Foreskin melanocyte (primary cell): ENCODE measurements at places on chromosomes 4 and X.

DNA sequence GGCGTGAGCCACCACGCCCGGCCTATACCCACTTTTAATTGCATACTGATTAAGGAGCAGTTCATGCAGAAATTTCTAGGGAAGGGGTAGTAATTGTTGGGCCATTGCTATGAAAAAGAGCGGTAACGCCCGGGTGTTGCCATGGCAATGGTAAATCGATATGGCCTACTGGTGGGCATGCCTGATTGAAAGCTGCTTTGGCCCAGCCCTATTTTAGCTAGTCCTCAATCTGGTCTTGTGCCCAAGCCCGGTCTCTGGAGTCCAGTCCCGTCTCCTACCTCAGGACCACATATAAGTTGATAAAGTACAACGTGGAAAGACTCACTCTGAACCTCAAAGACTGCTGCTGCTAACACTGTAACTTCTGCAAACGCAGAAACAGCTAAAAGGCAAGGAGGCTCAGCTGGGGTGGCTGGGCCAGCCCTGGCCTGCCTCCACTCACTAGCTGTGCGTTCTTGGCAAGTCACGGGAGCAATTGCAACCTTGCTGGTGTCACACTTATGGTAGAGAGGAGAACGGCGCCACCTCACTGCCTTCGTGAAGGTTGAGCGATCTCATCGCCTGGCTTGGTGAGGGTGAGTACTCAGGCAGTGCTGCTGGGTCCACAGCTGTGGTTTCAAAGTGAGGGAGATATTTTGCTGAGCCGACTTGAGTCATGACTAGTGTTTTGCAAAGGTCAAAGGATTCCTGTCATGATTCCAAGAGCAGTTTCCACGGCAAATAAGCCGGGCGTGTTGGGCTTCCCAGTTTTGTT lies 57.0 kb upstream of the GRPEL1 start:
- DNase-seq, result no peak

DNA sequence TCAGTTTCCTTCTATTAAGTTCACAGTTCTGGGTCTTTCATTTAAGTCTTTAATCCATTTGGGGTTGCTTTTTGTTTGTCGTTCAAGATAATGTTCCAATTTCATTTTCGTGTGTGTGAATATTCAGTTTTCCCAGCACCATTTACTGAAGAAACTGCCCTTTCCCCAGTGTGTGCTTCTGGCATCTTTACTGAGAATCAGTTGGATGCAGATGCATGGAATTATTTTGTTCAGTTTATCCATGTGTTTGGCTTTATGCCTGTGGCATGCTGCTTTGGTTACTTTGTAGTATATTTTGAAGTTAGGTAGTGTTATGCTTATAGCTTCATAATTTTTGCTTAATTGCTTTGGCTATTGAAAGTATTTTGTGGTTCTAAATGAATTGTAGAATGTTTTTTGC lies 163.8 kb upstream of the HDX start:
- DNase-seq, result no peak

- DNase-seq, result no peak
Measured at GRCh38 chr4:72446353-72447055, 122.5 kb downstream of the ADAMTS3 start.

DNA sequence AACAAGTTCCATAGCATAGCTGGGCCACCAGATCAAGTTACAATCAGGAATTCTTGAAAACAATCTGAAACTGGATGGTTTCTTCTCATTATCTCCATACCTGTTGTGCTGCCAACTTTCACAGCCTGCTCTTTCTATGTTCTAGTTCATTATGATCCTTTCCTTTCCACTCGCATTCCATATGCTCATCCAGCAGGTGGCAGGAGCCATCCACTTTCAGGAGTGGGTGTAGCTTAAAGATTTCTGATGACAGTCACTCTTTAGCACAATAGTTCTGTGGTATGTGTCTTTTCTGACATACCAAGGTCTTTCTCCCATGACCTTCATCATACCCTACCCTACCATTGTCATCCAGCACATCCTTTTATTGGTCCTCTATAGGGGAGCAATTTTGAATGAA lies 46.4 kb downstream of the PAGE2 start:
- DNase-seq, result no peak

DNA sequence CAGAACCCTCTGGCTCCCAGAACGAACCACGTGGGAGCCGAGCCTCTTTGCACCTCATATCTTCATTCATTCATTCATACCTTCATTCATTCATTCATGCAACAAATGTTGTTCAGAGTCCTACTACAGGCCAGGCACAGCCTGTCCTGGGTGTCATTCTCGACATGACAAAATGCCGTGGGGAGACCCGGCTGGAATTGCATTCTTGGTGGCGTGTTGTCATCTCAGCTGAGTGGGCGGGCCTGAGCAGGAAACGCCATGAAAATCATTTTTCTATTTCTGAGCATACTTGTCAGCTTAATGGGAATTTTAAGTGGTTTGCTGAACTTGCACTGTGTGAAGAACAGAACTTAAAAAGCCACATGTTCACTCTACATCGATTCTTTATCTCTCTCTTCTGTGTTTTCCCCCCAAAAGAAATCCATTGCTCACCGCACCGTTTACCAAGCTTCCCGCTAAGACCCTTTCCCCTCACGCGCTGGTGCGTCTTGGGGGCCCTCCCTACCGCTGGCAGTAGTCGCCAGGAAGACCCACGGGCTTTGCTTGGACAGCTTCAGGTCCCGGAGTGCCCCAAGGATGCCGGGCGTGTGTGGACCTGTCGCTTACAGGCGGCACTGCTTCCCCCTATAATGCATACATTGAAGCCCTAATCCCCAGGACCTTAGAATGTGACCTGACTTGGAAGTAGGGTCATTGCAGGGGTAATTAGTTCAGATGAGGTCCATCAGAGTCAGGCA lies 41.6 kb upstream of the HMX1 start:
- DNase-seq, result no peak

DNA sequence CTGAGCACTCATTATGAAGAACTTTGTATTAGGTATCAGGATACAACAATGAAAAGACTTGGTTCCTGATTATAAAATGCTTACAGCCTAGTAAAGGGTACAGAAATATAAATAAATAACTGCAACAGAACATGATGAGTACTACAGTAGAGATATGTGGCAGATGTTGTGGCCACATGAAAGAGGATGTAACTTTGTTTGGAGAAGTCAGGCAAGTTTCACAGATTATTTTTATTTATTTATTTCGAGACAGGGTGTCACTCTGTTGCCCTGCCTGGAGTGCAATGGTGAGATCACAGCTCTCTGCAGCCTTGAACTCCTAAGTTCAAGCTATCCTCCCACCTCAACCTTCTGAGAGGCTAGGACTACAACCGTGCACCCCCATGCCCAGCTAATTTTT lies 15.8 kb upstream of the UBE2K start:
- no peak for DNase-seq

GRCh38 chr4:4217113-4217512 lies 9.6 kb downstream of the OTOP1 start:
- no peak for DNase-seq

GRCh38 chr4:39354254-39354552 lies 12.0 kb downstream of the RFC1 start:
- no peak for DNase-seq

DNA sequence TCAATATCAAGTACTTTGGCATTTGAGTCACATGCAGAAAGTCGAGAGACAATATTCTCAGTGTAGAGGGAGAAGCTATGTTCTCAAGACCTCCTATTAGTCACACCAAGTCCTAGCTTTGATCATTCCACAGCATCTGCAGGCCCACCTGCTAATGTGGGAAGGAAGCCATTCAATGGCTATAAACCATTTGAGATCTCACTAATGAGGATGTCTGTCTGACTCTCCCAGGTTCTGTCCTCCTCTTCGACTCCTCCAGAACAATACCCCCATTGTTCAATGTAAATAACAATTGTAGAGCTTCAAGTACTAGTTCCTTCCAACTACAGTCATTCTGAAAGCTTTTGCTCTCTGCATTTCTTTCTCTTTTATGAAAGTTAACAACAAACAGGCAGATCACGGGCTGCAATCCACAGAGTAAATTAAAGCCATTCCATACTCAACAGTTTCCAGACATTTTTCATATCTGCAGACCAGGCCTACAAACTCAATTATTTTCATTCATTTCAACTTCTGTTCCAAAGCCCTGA lies 140.2 kb upstream of the EDNRA start:
- DNase-seq, result peak; percentile 67

- DNase-seq, result no peak
Measured at GRCh38 chr4:110623718-110624397, 981 bp upstream of the PITX2 start.

DNA sequence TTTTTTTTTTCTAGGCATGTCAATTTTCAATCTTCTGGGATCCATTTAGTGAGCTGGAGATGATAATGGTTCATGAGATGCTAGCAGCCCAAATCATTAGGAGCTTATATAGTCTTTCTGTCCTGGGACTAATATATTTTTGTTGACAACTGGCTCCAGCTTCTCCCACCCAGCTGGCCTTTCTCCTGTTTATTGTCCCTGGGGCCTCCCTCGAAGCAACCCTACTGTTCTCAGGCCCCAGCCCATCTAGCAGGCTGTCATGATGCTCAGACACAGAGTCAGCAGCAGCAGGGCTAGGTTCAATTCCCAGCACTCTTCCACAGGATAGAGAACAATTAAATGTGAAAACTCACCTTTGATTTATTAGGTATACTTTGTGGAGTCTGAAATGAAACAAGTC lies 127.6 kb upstream of the MID1 start:
- no peak for DNase-seq

- DNase-seq, result no peak
Measured at GRCh38 chr4:189826657-189827056, 114.0 kb upstream of the FRG1 start.

DNA sequence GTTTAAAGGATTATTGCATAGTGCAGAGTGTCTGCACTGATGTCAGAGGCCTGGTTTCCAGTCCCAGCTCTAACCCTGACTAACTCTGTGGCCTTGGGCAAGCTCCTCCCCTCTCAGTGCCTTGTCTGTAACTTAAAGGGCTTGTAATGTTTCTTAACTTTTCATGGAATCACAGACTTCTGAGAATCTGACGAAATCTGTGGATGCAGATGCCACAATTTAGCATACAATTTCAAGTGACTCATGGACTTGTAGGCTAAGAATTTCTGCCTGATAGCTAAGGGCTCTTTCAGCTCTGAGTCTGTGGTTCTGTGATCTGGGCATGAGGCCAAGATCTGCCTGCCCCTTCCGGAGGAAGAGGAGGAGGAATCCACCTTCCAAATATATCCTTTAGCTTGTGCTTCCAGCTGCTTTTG lies 236.9 kb downstream of the AR start:
- peak; percentile 94 for DNase-seq
